ENCODE measurements at places on chromosomes 5 and 9.

DNA sequence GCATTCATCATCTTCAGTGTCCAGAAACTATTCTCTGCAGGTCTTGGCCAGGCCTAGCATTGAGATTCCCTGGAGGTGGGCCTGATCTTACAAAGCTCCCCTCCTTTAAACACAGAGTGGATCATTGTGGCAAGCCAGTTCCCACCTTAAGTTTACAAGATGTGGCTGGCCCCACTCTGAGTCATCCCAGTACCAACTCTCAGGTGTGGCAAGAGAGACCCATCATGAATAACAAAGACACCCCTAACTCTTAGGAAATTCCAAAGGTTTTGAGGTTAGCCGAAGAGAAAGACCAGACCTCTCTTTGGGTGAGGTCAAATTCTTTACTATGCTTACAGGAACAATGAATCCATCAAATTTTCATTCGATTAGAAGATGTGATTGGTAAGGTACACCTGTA, 78.2 kb downstream of the RFK start:
- no peak for DNase-seq

GRCh38 chr5:7816535-7816901, 34.4 kb downstream of the CFAP90 start:
- DNase-seq: no peak

GRCh38 chr9:70480405-70480980, 66.0 kb upstream of the KLF9 start:
- DNase-seq: no peak

DNA sequence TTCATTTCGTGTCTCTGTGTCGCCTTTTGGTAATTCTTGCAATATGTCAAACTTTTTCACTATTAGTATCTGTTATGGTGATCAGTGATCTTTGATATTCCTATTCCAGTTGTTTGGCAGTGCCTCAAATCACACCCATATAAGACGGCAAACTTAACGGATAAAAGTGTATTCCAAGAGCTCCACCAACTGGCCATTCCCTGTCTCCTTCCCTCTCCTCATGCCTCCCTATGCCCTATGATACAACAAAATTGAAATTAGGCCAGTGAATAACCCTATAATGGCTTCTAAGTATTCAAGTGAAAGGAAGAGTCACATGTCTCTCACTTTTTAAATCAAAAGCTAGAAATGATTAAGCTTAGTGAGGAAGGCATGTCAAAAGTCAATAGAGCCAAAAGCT, 74.8 kb downstream of the CDK5RAP2 start:
- DNase-seq: no peak

DNA sequence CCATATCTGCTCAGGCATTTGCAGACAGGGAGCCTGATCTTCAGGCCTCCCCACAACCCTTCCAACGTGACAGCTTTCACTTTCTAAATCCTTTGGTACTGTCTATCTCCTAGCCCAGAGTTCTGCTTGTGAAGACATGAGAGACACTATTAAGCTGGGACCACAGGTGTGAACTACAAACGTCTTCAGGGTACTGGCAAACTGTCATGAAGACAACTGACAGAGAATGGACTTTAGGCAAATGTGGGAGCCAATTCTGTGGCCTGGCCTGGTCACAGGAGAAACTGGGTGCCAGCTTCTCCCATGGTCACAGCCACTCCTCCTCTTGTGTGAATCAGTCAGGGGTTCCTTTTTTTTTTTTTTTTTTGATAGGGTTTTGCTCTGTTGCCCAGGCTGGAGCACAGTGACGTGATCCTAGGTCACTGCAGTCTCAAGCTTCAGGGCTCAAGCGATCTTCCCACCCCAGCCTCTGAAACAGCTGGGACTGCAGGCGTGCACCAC, 10.4 kb downstream of the TRIM14 start:
- no peak for DNase-seq

- no peak for DNase-seq
These were observed 72.0 kb upstream of the STXBP1 start for GRCh38 chr9:127539982-127540663.

DNA sequence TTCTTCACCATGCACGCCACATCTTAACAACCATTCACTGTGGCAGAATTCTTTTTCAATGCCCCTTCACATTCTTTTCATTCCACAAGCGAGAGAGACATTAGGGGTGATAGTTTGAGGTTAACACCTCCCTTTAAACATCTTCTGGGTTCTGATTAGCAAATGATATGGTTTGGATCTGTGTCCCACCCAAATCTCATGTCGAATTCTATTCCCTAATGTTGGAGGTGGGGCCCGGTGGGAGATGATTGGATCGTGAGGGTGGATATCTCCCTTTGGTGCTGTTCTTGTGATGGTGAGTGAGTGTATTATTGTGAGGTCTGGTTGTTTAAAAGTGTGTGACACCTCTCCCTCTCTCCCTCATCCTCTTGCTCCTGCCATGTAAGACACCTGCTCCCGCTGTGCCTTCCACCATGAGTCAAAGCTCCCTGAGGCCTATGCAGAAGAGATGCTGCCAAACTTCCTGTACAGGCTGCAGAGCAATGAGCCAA, 46.1 kb upstream of the RAI14 start:
- no peak for DNase-seq

GRCh38 chr5:27491047-27491446, 452.7 kb upstream of the CDH9 start:
- DNase-seq: no peak

DNA sequence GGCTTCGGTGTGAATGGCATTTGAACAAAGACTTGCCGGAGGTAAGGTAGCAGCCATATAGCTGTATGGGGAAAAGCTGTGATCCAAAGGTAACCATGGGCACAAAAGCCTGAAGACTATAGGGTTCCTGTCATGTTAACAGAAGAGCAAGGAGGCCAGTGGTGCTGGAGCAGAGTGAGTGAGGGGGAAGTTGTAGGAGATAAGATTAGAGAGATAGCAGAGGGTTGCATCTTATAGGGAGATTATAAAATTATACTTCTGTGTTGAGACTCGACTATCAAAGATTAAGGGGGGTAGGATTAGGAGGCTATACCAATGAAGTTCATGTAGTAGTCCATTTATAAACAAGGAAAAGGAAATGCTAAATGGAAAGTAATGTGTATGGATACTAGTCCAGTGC, 3.3 kb downstream of the NCBP1 start:
- DNase-seq: no peak

DNA sequence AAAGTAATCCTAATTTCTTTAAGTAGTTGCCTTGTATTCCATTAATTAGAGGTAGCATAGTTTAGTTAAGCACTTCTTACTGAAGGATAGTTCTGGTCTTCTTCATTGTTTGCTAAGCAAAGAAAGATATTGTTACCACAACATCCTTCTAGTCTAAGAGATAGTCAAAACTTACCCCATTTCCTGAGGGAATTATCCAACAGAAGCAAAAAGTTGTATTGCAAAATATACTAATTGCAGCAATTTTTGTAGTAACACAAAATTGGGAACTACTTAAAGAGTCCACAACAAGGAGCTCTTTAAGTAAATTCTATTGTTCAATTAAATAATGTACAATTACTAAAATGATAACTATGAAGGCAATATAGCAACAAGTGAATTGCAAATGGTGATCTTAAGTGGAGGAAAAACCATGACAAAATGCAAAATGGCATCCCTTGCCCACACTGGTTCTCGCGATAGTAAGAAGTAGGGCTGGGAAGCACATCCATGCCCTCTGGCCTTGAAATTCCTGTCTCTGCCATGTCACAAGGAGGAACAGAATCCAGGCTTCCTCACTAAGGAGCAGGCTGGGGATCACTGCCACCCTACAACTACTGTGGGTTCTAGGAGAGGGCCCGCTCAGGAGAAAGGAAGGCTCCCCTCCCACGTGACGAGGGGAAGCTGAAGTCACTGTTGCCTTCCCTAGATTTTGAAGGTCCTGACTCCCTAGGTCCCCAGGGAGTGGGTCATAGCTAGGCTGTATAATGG, 23.3 kb upstream of the MEGF9 start:
- DNase-seq: peak; percentile 77

DNA sequence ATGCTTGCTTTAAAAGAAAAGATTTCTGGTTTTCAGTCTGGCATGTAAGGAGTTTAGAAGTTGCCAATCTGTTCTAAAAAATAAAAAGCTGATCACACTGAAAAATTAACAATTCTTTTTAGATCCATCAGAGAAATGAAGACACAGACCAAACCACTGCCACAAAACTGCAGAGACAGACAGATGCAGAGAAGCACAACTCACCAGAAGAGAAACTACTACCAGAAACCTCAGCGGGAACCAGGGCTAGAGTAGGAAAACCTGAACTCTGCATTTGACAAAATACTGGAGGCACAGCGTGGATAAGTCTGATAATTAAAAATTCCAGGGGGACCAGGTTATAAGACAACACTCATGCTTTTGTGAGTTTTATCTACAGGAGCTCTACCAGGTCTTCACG, 28.8 kb downstream of the FBXL17 start:
- no peak for DNase-seq

DNA sequence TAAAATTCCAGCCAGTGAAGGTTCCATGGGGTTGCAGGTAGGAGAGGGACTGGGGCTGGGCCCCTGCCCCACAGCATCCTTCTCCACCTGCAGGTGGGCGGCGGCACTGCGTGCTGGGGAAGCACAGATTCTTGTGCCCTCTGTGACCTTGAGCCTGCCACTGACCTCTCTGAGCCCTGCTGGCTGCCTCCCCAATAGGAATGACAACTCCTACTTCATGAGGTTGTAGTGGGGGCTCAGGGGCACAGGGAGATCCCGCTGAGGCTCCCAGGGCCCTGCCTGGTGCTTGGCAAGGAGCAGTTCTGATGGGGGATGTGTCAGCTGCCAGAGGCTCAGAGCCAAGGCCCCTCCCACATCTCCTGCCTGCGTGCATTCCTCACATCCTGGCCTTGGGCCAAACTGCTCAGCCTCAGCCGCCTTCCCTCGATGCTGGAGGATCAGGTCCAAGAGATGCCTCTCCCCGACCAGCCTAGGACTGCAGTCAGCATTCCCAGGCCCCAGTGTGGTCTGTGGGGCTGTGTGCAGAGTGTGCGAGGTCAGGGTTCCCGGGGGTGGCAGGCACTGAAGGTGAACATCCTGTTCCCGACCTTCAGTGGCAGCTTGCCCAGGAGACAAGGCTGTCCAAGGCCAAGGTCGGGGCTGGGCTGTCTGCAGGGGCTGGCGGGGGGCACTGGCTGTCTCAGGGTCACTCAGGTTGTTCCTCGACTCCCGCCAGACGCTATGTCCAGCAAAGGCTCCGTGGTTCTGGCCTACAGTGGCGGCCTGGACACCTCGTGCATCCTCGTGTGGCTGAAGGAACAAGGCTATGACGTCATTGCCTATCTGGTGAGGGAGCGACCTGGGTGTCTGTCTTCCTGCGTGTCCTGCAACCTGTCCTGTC, 7.0 kb downstream of the ASS1 start:
- no peak for DNase-seq

GRCh38 chr5:174491265-174491664, 233.1 kb upstream of the MSX2 start:
- DNase-seq: peak; percentile 91

DNA sequence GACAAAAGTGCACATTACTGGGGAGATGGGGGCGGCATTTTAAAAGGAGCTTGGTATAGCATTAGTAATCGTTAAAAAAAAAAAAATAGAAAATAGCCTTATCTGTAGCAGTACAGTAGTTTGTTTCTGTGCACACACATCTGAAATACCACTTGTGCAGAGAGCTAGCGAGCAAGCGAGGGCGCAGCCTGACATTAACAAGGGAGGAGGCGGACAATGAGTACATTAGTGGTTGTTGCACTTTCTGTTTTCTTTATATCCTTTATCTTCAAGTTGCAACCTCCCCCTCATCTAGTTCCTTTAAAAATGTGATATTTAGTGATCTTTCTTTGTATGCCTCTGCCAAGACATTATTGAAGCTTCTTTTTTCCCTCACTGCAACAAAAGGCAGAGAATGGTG, 880 bp upstream of the PTPDC1 start:
- DNase-seq: no peak

DNA sequence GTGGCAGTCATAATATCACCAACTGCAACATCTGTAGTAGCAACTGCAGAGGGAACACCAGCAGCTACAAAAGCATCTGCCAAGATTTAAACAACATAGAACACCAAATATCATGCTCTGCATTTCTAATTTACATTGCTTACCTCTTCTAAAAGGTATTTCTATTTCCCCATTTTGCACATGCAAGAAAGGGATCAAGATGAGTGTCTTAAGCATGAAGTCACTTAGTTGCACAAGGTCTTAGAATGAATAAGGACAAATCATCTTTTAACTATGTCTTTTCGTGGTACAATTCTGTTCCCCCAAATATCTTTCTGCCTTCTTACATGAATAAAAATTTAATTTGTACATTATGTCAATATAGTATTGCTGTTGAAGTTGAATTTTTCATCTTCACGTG, 1746.4 kb downstream of the EFNA5 start:
- no peak for DNase-seq

- no peak for DNase-seq
These were observed 177.8 kb upstream of the STK32A start for GRCh38 chr5:147057051-147057450.

DNA sequence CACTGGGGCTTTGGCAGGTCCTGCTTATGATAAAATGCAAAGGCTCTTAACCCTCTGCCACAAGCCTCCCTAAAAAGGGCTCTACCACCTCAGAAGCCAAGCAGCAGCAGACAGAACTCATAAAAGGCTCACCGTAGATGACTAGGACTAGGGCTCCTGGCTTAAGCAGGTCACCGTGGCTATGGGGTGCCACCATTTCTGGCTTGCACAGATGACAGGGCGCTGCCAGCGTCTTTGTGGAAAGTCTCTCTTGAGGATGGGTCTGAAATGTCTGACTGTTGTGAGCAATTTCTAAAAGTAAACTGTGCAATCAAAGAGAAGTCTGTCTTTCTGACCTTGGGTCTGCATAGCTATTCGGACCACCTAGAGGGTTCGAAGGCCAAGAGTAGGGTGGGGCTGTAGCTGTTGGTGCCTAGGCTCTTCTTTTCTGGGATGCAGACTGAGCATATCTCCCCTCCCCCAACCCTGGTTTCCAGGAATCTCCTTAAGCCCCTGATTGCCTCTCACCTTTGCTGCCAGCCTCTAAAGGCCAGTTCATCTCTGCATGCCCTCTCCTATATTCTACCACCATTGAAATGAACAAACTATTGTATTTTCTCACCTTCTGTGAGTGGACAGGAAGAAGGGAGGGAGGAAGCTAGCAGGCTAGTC, 307.4 kb downstream of the ARHGAP26 start:
- DNase-seq: no peak

DNA sequence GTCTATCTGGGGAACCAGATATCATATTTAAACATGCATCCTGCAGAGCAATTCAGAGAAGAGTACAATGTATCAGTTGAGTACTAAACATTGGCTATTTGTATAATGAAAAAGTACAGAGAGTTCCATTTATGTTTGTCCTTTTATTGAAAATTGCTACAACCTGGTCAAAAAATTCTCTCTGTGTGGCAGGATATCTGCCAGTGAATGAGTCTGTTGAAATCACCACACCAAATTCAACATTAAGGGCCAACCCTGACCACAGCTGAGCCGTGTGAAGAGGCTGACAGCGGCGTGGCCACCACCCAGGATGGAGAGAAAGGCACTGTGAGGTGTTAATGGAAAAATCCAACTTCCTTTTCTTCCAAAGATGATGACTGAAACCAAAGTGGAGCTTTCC, 422.7 kb upstream of the PIK3R1 start:
- no peak for DNase-seq

GRCh38 chr5:163838738-163839137, 333.3 kb downstream of the MAT2B start:
- DNase-seq: no peak

GRCh38 chr5:108765647-108766046, 17.9 kb downstream of the FER start:
- DNase-seq: no peak

GRCh38 chr5:98963019-98963418, 34.2 kb upstream of the CHD1 start:
- no peak for DNase-seq

- DNase-seq: no peak
These were observed 60.8 kb downstream of the MTMR12 start for GRCh38 chr5:32251871-32252458.
